ENCODE measurements at places on chromosomes 2 and 18. TPM values are rescaled to one million over a fixed set of nuclear protein-coding genes. Genes with fewer than 3 reads are reported as not detected.

CHRNG gene
- total RNA-seq, result 3.5 TPM

GRCh38 chr2:195317550-195317949 lies 339.5 kb upstream of the SLC39A10 start:
- no peak overlapping the region for H3K4me3 ChIP-seq
- H3K36me3 ChIP-seq, result no peaks in the 10 kb centered on the region
- H3K4me1 ChIP-seq, result peaks cover 8% of the 10 kb centered on the region
- no peak overlapping the region for H3K27ac ChIP-seq
- H3K27me3 ChIP-seq, result no peaks in the 10 kb centered on the region
- no peak for DNase-seq

DNA sequence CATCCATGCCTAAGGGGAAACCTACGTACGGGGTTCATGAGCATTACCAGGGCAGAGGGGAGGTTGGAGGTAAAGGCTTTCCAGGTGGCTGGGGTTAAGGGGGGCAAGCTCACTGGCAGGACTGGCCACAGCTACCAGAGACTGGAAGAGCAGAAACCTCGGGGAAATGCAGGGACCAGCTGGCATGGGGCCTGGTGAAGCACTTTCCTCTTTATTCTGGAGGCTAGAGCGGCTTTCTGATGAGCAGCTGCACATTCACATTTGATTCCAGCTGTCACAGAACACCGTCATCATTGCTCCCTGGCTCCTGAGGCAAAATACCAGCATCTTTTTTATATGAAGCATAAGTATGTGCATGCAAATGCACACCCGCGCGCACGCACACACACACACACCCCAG lies 28.7 kb upstream of the LRRC30 start:
- peak overlapping the region; percentile 90 for H3K27ac ChIP-seq
- peak; percentile 52 for DNase-seq
- H3K4me1 ChIP-seq, result peaks cover 21% of the 10 kb centered on the region

GRCh38 chr2:12855508-12855907 lies 138.8 kb downstream of the TRIB2 start:
- no peaks in the 10 kb centered on the region for H3K4me1 ChIP-seq
- H3K27ac ChIP-seq, result no peak overlapping the region
- peaks cover 12% of the 10 kb centered on the region for H3K36me3 ChIP-seq

DNA sequence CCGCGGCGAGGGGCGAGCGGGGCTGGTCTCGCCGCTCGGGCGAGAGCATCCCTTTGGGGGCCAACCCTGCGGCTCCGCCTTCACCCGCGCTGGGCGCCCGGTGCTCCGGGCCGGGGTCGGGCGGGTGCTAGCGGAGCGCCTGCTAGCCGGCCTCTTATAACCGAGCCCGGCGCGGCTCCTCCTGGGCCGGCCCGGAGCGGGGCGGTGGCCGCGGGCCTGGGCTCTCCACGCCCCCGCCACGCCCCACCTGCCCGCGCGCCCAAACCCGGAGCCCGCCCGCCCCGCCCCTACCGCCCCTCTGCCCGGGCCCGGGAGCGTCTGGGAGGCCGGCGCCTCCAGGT lies at the start of gene FOXI3:
FOXI3 (minus strand) TSS at position 129 of the 341 bp plus-strand sequence. CDS start 158 bp downstream, outside the sequence.
- peaks cover 16% of the 10 kb centered on the region for H3K27me3 ChIP-seq
- peak; percentile 40 for DNase-seq
- no peak within 1 kb of the TSS for H3K27ac ChIP-seq
- H3K4me1 ChIP-seq, result peaks cover 4% of the 10 kb centered on the region
- no peaks in the 10 kb centered on the region for H3K36me3 ChIP-seq

All from glutamatergic neuron (in vitro differentiated cells).